Anterior cingulate cortex (tissue), 58 donors: ENCODE measurements at places on chromosomes 4 and X.

DNA sequence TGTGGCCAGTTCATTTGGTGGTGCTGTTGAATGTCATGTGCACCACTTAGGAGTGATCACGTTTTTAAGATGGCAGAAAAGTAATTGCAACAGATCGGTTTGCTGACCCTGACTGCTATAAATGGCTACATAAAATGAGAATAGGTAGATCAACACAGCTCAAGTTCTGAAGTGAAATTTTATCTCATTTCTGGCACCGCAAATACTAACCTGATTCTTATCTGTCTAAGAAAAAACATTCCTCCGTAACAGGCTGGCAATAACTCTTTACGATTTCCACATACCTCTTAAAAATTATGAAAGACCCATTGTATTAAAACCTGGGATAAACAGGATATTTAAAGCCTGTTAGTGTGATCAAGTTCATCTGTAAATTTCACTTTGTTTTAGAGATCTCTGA, 387.5 kb downstream of the PDGFC start:
- DNase-seq: no peak

DNA sequence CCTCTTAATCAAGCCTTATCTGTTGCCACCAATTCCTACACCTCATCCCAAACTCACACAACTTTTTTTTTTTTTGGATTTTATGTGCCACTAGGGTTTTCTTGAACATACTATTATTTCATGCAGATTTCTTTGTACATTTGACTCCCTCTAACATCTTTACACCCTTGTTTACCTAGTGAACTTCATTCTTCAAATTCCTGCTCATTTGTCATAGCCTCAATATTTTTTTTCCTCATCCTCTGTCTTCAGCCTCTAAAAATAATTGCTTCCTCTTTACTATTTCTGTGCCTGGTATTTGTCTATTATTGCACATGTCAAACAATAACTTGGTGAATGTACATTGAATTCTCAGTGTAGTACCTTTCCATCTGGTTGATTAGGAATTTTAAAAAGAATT, 22.0 kb downstream of the NBDY start:
- DNase-seq: no peak

DNA sequence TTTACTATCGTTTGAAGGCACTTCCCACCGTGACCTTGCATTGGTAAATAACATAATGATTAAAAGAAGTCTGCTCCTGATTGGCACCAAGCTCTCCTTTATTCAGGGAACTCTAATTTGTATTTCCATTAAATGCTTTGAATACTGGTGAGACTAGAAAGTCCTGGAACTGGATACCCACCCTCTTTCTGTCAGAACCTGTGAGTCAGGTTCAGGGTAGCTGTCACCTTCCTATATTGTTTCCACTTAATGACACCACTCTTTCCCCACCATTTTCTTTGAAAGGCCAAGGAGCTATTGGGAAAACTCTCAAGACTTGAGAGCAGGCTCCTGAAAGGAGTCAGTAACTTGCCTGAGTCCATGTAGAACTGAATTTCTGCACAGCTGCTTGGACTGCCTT, 55.9 kb upstream of the RASSF6 start:
- DNase-seq: no peak

GRCh38 chr4:7075962-7076695, 8.3 kb upstream of the GRPEL1 start:
- DNase-seq: no peak

DNA sequence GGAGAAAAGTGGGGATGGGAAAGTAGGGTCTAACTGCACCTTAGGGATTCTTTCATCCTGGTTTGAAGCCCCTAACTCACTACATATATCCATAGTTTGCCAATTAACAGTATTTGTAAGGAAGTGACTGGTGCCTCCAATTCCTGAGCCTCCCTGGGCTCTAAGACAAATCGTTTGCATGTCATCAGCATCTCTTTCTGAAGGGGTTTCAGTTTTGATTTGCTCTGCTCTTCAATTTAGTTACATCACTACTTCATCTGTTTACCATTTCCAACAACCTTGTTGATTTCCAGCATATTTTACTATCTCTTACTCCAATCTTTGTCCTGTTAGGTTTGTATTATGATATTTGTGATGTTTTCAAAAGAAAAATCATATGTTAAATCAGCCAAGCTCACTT, 15.5 kb upstream of the DDX60 start:
- DNase-seq: no peak

GRCh38 chr4:168695288-168695687, 198.4 kb downstream of the PALLD start:
- DNase-seq: no peak

DNA sequence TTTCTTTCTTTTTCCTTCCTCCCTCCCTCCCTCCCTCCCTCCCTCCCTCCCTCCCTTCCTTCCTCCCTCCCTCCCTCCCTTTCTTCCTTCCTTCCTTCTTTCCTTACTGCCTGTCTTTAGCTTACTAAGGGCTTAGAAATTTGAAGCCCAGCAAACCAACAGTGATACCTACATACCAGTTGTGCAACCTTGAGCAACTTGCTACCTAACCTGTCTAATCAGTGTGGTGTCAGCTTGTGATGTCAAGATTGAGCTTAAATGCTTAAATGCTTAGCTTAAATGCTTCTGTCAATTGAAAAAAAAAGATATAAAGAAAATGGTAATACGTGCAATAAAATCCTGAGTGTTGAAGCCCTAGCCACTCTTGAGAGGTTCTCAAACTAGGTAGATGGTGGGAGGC, 728.6 kb downstream of the TRIML1 start:
- no peak for DNase-seq

- no peak for DNase-seq
Measured at GRCh38 chrX:38154340-38154739, 66.3 kb downstream of the SRPX start.

- DNase-seq: no peak
Measured at GRCh38 chr4:20658456-20658855, 41.8 kb upstream of the PACRGL start.

DNA sequence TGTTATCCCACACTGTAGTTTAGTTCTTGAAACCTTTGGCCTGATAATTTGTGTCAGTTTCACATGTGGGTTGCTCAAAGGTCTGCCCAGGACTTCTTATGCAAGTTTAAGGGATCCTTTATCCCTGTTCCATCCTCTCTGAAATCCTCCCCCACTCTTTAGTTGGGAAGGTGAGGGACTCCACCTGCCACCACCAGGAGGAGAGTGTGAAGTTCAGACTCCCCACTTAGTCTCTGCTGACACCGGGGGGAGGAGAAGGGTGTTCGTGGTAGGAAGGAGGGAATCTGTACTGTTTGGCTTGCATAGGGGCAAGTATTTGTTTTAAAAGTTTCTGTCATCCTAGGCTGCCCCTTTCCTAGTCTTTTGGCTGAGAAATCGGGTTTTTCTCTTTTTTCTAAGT, 211.8 kb downstream of the PPP4R3C start:
- no peak for DNase-seq

DNA sequence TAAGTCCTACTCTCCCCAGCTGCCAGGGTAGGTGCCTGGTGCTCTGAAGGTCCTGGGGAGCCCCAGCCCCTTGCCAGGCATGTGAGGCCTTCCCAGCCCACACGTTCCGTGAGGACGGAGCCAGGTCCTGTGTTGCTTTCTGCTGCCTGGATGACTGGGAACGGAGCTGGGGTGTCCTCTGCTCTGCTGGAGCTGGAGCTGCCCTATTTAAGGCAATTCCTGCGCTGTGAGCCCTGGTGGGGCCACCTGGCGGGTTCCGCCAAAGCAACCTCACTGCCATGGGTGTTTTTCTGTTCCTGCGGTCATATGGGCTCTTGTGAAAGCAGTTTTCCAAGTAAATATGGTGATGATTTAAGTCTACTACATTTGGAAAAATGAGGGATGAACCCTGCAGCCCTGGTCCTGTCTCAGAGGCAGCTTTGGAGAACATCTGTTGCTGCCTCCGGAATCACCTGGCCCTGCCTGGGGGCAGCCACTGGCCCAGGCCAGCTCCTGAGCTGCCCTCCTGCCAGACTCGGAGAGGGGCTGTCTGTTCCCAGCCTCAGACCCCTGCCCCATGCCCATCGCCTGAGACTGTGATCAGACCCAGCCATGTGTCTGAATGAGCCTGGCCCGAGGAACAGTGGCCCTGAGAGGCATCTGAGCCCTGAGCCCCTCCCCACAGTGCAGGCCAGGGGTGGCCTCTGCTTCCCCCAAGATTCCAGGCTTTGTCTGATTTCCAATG, 33.2 kb downstream of the FGFRL1 start:
- DNase-seq: no peak

- DNase-seq: no peak
Measured at GRCh38 chr4:145451895-145452294, 29.8 kb upstream of the SMAD1 start.

DNA sequence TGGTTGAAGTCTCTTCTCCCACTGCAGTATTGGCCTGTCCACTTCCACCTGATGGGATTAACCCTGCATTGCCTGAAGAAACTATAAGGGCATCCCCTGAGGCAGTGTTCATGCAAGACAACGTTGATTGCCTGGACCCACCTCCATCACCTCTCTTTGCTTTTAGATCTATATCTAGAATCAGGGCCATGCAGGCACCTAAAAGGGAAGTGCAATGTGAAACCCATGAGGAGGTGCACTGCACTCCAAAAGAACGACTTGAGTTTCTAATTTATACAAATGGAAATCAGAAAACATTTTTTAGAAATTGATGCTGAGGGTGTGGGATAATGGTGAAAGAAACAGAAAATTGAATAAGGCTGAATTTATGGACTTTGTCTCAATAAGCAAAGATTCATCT, 694.4 kb downstream of the TRAM1L1 start:
- no peak for DNase-seq

- no peak for DNase-seq
Measured at GRCh38 chr4:14835708-14836425, 166.4 kb upstream of the CPEB2 start.

- DNase-seq: no peak
Measured at GRCh38 chr4:152503653-152504290, 32.1 kb downstream of the FBXW7 start.

DNA sequence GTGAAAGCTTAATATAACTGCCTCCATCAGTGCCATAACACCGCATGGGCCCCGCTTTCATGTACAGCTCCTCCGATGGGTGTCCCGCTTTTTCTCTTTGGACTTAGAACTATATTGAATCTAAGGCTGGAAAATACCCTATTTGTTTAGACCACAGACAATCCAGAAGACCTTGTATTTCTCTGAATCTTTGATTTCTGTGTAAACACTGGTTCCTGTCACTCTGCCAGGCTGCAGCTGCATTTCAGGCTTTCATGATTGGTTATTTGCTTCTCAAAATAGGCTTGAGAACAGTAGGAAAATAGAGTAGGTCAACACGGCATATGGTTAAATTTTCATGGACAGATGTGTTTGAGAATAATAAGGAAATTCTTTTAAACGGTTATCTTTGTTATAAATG, 80.0 kb downstream of the NWD2 start:
- DNase-seq: peak; percentile 16

- no peak for DNase-seq
Measured at GRCh38 chr4:122346036-122346435, 32.8 kb upstream of the ADAD1 start.

DNA sequence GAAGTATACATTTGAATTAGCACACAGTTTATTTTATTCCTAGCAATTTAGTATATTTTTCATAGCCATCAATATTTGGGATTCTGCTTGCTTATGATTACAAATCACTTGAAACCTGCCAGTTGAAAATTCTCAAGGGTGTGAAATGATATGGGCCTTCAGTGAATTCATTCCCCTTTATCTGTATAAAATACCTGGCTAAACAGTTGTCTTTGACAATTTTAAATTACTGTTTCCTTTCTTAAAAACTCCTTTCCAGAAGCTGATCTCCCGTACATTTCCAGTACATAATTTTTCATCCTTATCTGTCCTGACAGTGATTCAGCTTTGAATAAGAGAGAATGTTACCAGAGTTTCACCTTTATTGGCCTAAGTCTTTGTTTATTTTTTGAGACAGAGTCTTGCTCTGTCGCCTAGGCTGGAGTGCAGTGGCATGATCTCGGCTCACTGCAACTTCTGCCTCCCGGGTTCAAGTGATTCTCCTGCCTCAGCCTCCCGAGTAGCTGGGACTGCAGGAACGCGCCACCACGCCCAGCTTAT, 13.9 kb downstream of the ATP7A start:
- no peak for DNase-seq

- DNase-seq: no peak
Measured at GRCh38 chr4:6288871-6289270, 19.2 kb downstream of the WFS1 start.

DNA sequence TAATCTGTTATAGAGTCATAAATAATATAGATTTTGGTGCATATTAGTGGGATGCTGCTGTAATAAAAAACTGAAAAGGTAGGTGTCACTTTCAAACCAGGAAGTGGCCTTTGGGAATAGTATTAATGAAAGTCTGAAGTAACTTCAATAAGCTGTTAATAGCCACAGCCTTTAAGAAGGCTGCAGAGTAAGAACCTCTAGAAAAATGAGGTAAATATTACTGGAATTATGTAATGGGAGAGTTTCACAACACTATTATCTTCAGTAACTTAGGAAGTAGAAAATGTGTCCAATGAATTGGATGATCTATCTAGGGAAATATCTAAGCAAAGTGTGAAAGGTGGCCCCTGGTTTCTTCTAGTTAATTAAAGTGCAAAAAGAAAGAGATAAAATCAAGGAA, 104.7 kb downstream of the NCAPG start:
- DNase-seq: no peak

DNA sequence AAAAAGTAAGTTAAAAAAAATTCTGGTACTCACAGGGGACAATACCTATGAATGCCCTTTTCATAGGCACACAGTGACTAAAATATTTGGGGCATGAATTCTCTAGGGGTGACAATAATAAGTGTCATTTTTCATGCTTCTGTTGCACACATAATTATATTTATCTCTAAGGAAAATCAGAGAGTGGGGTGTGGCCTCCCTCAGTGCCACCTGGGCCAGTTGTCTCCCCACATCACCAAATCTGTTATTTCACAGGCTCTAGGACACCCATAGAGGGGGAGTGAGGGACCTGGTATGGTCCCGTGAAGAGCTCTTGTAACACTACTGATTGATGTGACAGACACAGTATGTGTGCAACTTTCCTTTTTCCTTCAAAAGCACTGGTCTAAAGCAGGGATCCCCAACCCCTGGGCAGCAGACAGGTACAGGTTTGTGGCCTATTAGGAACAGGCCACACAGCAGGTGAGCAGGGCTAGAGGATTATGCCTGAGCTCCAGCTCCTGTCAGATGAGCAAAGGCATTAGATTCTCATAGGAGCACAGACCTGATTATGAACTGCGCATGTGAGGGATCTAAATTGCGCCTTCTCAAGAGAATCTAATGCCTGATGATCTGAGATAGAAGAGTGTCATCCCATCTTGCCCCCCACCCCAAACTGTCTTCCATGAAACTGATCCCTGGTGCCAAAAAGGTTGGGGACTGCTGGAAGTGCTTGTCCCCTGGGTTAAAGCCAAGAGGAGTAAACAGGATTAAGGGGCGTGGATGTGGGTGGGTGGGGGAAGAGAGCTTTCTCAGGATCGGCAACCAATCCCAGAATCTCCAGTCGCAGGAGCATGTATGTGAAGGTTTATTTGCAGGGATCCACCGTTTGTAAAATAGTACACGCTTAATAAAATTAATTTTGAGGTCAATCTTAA, 856 bp downstream of the SLC9B1 start:
- no peak for DNase-seq

DNA sequence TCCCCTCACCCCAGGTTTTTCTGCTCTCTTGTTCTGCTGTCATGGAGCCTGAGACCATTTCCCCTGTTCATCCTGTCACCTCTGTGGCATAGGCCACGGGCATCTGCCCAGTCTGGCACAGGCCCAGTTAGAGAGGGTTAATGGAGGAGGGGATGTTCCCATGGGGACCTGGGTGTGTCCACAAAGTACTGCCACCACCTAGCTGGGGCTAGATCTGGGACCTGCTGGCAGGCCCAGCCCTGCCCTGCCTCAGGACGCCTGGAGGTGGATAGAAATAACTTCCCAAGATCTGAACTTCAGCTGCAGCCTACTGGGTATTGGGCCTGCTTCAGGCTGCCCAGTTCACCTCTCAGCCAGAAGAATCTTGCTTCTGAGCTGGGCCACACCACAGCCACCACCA, 13.5 kb downstream of the EFNB1 start:
- no peak for DNase-seq
